Neural crest cell (in vitro differentiated cells): ENCODE measurements at places on chromosomes 16 and 17. TPM values are rescaled to one million over a fixed set of nuclear protein-coding genes. Genes with fewer than 3 reads are reported as not detected.

DNA sequence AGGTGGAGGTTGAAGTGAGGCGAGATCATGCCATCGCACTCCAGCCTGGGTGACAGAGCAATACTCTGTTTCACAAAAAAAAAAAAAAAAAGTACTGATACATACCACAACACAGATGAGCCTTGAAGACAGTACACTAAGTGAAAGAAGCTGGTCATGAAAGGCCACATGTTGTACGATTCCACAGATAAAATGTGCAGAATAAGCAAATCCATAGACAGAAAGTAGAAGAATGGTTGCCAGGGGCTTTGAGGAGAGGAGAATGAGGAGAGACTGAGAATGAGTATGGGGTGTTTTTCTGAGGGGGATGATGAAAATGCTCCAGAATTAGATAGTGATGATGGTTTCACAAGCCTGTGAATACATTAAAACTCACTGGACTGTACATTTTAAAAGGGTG, 155.6 kb upstream of the PSMD7 start:
- no peak for DNase-seq

DNA sequence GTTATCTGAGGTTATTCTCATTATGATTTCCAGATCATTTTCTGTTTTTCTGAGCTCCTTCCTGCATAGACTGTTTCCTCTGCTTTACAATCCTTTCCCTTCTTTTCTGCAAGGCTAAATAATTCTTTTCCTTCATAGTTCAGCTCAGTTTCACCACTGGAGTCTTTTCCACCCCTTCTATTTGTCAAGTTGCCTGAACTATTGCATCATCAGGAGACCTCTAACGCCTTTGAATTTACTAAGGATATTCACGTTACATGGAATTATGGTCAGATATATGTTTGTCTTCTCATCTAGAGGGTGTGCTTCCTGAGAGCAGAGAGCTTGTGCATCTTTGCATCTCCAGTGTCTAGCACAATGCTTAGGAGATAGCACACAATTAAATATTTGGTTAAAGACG, 140.4 kb upstream of the CA10 start:
- DNase-seq, result no peak

The SYT17 gene
- total RNA-seq, result 3.1 and 3.6 TPM in 2 replicates

DNA sequence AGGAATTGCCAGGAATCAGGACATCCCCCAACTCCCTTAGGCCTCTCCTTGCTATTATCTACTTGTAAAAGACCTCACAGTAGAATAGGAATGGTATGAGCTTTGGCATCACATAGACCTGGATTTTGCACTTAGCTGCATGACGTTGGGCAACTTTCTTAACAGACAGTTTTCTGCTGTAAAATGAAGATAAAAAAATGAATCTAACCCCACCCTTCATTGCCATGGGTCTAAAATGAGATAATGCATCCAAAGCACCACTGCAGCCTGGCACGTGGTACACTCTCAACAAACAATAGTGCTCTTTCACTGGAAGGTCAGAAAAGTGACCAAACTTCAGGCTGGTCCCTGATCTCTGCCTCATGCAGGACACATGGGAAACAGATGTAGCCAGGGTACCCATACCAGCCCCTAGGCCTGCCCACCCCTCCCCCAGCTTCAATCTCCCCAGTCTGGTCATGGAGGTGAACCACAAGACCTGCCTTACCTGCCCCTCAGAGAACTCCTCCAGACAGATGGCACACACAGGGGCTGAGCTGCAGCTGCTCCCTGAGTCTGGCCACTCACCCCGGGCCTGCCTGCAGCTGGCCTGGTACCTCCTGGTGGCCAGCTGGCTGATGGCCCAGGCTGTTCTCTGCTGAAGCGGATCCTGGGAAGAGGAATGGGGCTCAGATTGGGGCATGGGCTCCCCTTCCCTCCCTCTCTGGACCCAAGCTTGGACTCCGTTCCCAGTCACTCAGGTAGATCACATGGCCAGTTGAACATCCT, 8.5 kb upstream of the SUPT4H1 start:
- no peak for DNase-seq

The BCKDK gene
- 42.4 and 43.5 TPM in 2 replicates for total RNA-seq

The GP1BA gene
- not detected in 2 replicates for total RNA-seq

The PYY gene
- total RNA-seq, result not detected in 2 replicates

The HBA1 gene
- not detected in 2 replicates for total RNA-seq

- no peak for DNase-seq
These were observed at the start of gene CYGB for GRCh38 chr17:76537578-76538280. CYGB (minus strand) TSS chr17:76537709; CDS start chr17:76537542, 167 bp downstream.

- no peak for DNase-seq
These were observed 4.0 kb upstream of the CDH11 start for GRCh38 chr16:65125871-65126270.

- no peak for DNase-seq
These were observed 6.9 kb downstream of the METRNL start for GRCh38 chr17:83086199-83086880.

DNA sequence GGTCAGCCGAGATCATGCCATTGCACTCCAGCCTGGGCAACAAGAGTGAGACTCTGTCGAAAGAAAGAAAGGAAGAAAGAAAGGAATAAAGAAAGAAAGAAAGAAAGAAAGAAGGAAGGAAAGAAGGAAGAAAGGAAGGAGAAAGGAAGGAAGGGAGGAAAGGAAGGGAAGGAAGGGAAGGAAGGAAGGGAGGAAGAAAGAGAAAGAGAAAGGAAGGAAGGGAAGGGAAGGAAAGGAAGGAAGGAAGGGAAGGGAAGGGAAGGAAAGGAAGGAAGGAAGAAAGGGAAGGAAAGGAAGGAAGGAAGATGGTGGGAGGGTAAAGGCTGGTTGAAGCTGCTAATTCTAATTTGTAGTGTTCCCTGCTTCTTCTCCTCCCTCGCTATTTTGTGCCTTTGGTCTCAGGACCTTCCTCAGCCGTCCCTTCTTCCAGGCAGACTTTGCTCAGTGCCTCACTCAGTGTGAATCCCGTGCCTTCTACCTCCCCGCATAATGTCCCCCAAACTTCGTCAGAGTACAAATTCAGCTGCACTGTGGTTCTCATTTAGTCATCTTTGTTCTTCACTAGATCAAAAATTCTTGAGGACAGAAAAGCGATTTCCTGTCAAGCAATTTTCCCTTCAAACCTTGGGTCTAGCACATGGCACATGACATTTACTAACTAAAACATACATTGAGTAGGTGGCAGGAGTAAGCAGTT, 31.1 kb upstream of the PAFAH1B1 start:
- DNase-seq, result no peak
